Activated T-helper 9 cell treated with anti-CD3 and anti-CD28 coated beads, Interleukin-2, amount 50 U/mL, for 16 hours (primary cell): ENCODE measurements at places on chromosomes 16 and 17.

- no peak for DNase-seq
Observed at GRCh38 chr17:6435051-6435450, at the start of gene AIPL1. AIPL1 (minus strand) TSS chr17:6435121; CDS start chr17:6435104, 17 bp downstream.

DNA sequence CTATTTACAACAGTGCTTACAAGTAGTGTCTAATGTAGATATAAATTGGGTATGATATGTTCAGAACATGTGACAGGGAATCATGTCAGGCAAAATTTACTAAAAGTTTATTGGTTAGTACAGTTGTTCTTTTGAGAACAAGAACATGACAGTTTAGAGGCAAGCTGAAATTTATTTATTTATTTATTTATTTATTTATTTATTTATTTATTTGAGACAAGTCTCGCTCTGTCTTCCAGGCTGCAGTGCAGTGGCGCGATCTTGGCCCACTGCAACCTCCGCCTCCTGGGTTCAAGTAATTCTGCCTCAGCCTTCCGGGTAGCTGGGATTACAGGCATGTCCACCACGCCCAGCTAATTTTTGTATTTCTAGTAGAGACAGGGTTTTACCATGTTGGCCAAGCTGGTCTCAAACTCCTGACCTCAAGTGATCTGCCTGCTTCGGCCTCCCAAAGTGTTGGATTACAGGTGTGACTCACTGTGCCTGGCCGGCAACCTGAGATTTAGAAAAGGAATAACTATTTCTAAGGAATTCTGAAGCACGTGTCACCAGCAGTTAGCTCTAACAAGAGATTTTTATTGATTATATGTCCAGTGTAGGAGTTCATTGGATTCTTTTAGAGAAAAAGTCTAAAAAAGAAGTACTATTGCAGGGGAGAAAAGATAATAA, 24.9 kb downstream of the MRTFB start:
- no peak for DNase-seq

GRCh38 chr17:81917565-81918332, at the start of gene SIRT7:
SIRT7 (minus strand) TSS chr17:81918176; CDS start chr17:81918131, 45 bp downstream.
- peak; percentile 76 for DNase-seq

- DNase-seq = no peak
Observed at GRCh38 chr17:31308372-31309334, 5.2 kb downstream of the EVI2B start.

DNA sequence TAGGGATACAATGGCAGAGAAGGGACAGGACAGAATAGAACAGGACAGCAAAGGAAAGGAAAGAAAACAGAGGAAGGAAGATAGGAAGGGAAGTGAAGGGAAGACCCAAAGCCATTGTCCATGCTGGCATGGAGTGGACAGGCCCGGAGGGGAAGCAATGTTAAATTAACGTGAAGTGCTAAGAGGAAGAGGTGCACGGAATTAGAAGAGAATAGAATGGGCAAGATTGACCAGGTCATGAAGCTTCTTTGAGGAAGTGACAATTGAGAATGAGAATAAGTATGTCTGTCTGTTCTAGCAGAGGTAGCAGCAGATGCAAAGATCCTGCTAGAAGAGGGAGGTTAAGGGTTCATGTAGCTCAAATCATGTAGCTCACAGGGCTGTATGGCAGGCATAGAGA, 117.2 kb downstream of the MAF start:
- no peak for DNase-seq

GRCh38 chr16:64950731-64951130, 171.1 kb downstream of the CDH11 start:
- DNase-seq = no peak

GRCh38 chr17:36756695-36757094, 155.3 kb downstream of the MRM1 start:
- no peak for DNase-seq

DNA sequence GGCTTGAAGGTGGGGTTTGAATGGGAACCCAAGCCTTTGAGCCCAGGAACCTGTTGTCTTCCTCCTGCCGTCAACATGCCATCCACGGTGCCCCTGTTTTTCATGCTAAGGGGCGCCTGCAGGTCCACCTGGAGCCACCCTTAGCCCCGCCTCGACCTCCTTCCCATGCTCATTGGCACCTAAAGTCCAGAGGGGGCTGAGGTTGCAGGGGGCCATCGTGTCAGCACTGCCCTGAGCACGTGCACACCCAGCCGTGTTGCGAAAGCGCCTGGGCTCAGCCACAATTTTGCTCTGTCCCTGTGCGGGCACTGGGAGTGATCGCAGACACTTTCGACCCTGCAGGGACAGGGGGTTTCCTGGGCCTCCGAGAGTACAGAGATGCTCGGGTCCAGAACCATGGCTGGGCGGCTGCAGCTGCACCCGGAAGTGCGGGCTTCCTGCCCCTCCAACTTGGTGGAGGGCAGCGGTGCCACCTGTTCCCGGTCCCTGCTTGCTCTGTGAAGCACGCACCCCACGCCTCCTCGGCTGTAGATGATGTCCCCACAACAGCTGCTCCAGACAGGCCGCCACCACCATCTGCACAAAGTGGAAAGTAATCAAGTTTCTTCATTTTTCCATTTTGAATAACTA, 454.7 kb downstream of the CDH8 start:
- no peak for DNase-seq

DNA sequence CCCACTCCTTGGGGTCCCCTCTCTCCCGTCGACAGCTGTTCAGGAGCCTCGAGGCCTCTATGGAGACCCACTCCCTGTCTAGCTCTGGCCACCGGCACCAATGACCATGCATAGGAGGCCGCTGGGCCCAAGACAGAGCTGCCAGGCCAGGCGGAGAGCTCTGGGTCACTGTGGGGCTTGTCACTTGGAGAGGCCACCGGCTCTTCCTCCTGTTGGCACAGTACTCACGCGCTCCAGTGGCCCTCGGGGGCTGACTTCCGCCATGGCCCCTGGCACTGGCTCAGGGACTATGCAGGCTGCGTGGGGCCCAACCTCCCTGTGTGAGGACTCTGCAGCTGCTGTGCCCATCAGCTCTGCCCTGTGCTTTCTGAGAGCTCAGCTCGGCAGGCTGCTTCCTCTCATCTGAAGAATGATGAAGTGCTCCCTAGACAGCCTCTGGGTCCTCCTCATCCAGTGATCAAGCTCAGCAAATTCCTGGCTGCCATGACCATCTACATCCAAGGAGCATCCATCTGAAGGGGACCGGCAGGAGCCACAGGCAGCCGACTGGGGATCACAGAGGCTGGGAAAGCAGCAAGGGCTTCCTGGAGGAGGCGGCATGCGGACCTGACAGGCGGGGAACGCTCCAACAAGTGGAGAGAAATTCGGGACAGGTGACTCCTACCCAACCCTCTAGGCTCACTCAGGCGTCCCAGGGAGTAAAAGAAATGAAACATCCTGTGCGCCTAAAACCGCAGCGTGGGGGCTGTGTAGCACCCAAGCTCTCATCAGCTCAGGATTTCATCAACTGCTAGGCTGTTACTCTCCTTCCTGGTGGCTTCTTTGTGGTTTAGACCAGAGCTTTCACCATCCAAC, 16.8 kb downstream of the GALNS start:
- DNase-seq = no peak

- DNase-seq = no peak
Observed at GRCh38 chr16:535446-536405, 8.2 kb downstream of the CAPN15 start.

DNA sequence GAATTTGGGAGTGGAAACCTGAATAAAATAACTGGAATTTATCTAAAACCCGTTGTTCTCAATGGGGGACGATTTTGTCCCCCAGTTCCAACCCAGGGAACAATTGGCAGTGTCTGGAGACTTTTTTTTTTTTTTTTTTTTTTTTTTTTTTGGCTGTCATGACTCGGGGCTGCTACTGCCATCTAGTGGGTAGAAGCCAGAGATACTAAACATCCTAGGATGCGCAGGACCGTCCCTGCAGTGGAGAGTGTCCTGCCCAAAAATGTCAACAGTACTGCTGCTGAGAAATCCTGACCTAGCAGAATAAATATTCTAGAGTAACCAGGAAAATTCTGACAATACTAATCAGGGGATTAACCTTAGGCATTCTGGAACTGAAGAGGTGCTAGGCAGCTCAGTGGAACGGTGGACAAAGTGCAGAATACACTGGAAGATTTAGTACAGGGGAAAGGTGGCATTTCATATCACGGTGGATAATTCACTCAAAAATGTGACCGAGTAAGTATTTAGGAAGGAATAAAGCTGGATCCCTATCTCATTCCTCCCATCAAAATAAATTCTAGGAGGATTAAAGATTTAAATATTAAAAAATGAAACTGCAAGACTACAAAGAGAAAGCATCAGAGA, 107.6 kb downstream of the SPECC1 start:
- DNase-seq = peak; percentile 25

GRCh38 chr17:58513267-58513964, 1.0 kb downstream of the MTMR4 start:
- DNase-seq = peak; percentile 17

DNA sequence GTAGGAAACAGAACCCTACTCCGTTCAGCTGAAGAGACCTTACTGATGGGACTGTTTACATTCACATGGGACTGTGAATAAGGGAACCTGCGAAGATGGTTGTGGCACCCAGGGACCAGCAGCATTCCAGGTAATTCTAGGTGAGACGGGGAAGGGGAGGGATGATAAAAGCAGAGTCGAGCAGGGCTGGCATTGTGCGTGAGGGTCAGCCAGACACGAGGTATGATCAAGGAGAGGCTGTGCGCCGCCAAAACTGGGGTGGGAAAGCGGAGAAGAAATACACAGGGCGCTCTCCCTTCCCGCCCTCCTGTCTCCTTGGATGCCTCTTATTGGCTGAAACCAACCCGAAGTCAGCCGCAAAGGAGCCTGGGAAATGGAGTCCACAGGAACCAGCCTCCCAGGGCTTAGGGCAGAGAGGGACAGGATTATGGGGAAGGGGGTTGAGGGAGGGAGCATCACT, 38.4 kb upstream of the CSNK2A2 start:
- DNase-seq = peak; percentile 42

GRCh38 chr17:41413982-41414381, 10.4 kb downstream of the KRT37 start:
- DNase-seq = no peak

DNA sequence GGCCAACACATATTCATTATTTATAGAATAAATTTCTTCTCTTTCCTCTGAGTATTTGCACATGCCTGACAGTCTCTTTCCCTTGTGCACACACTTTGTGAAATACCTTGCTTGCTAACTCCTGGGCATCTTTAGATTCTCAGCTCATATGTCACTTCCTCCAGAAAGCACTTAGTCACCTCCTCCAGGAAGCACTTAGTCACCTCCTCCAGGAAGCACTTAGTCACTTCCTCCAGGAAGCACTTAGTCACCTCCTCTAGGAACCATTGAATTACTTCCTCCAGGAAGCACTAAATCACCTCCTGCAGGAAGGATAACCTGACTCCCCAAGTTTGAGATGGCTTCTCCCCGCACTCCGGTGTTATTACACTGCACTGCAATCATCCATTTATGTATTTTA, 462.5 kb upstream of the EEF2KMT start:
- no peak for DNase-seq

DNA sequence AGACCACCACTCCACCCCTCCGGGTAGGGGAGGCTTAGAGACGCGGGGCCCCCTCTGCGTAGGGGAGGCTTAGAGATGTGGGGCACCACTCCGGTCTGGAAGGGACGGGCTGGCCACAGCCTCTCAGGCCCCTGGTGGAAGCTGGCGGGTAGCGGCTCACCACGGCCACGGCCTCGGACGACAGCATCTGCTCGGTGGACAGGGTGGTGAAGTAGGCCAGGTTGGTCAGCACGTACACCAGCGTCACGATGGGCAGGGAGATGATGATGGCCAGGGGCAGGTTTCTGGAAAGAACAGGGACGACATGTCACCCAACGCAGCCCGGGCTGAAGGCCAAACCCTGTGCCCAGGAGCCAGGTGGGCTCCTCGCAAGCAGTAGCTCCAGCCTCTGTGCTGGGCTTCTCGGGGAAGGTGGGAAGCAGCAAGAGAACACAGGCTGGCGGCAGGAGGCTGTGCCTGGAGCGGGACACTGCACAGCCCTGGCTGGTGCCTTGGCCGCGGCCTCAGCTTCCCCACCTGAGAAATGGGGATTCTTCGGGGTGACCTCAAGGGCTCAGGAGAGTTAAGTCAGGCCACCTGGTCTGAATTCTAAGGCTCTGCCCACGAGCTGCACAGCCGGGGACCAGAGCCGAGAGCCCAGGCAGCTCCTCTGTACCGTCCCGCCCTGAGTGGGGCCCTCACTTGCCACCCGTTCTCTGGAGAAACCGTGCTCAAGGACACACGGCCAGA, 29.6 kb downstream of the SLC7A5 start:
- no peak for DNase-seq

- no peak for DNase-seq
Observed at GRCh38 chr16:3646348-3646920, 8.1 kb upstream of the DNASE1 start.

DNA sequence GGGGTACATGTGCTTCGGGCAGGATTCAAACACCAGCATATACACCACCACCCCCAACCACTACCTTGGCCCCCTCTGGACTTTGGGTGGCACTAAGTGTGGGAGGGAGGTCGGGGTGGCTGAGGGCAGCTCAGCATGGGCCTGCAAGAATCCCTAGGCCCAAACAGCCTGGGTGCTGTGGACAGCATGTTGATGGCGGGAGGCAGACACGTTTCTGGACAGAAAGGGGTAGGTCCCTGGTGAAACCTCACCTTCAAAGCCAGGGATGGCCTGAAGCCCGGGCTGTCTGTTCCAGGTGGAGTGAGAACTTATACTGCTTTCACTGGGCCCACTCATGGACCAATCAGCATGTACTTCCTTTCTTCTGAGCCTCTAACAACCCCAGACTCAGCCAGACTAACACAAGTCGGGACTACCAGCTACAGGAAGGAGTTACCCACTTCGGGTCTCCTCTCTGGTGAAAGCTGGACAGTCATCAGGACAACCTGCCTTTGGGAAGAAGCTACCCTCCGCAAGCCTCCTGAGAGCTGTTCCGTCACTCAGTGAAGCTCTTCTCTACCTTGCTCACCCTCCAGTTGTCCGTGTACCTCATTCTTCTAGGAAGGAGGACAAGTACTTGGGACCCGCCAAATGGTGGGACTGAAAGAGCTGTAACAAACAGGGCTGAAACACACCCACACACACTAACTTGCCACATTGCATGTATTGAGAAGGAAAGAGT, 203.0 kb downstream of the CPPED1 start:
- DNase-seq = no peak

DNA sequence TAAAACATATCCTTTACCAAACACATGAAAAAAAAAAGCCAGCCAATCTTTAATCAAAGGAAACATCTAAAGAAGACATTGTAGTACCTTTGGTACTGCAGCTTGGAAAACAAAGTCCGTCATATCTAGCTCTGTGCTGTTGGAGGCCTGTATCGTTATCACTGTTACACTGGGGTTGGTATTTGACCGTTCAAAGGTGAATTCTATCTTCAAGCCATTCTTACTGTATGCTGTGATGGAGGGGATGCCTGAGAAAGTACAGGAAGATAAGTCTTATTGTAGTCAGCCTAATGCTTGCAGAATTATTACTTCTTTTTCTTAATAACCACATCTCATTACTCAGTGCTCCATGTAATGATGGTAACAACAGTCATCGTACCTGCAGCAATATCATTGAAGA, 14.4 kb upstream of the PHLPP2 start:
- DNase-seq = no peak

- DNase-seq = peak; percentile 73
Observed at GRCh38 chr17:29140051-29140621, 40.1 kb downstream of the MYO18A start.
